Activated CD4-positive, alpha-beta T cell treated with anti-CD3 and anti-CD28 coated beads, Interleukin-2, amount 10 ng/mL, durations not matched to agents 7 days and 5 days (primary cell): ENCODE measurements at places on chromosomes 2 and 18. TPM values are rescaled to one million over a fixed set of nuclear protein-coding genes. Genes with fewer than 3 reads are reported as not detected.

DNA sequence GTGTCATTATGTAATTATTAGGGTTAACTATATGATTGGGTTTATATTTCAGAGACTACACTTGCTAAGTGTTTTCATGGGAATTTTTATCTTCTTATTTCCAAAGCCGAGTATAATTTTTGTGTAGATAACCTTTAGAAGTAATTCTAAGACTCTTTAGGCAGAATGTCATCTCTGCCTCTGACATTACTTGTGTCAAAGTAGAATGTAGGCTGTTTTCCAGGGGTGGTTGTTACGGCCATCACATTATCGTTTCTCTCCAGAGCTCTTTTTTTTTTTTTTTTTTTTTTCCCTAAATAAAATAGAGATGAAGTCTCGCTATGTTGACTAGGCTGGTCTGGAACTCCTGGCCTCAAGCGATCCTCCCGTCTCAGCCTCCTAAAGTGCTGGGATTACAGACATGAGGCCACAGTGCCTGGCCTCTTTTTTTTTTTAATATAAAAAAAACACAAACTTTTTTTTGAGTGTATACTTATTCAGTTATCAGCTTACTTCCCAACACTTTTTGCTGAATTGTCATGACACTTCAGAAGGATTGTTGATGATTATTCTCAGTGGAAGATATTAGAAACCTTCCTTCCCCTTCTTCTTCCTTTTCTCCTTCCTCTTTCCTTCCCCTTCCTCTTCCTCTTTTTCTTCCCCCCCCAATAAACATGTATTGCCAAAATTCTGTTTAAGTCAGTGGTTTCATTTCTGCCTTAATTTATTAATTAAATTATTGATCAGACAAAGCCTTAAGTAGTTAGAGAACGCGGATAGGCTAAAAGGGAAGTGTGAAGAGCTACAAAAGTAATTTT, 2.3 kb downstream of the PIKFYVE start:
- no peak for DNase-seq

Gene RAB6C
- total RNA-seq, result not detected

DNA sequence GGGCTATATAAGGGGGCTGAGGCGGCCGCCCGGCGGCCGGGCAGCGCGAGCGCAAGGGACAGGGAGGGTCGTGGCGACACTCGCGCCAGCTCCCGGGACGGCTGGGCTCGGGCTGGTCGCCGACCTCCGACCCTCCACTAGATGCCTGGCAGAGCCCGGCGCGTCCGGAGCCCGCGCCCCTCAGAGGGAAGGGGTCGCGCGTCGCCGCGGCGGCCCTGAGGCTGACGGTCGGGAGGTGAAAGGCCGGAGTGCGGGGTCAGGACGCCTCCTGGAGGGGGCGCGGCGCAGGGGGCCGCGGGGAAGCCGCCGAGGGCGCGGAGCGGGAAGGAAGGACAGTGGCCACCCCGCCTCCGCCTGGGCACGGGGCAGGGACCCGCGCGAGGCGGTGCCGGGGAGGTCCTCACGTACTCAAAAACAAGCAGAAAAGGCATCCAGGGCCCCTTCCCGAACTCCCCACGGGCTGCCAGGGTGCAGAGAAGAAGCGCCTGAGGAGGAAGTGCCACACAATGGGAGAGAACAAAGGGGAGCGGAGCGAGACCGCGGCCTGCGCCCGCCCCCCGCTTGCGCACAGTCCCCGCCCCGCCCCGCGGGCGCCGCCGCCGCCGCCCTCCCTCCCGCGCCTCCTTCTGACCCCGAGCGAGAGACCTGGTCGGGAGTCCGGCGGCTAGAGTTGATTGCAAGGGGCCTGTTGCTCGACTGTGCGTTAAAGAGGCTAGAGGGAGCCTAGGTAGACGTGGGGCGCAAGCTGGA, 776 bp upstream of the KLF7 start:
- peak; percentile 73 for DNase-seq

GRCh38 chr2:238939521-238940403, 91.9 kb downstream of the TWIST2 start:
- DNase-seq, result no peak

- DNase-seq, result no peak
These were observed 4.3 kb upstream of the CHRNA1 start for GRCh38 chr2:174768557-174768956.

Gene IL18RAP
- total RNA-seq, result 3.8 TPM

DNA sequence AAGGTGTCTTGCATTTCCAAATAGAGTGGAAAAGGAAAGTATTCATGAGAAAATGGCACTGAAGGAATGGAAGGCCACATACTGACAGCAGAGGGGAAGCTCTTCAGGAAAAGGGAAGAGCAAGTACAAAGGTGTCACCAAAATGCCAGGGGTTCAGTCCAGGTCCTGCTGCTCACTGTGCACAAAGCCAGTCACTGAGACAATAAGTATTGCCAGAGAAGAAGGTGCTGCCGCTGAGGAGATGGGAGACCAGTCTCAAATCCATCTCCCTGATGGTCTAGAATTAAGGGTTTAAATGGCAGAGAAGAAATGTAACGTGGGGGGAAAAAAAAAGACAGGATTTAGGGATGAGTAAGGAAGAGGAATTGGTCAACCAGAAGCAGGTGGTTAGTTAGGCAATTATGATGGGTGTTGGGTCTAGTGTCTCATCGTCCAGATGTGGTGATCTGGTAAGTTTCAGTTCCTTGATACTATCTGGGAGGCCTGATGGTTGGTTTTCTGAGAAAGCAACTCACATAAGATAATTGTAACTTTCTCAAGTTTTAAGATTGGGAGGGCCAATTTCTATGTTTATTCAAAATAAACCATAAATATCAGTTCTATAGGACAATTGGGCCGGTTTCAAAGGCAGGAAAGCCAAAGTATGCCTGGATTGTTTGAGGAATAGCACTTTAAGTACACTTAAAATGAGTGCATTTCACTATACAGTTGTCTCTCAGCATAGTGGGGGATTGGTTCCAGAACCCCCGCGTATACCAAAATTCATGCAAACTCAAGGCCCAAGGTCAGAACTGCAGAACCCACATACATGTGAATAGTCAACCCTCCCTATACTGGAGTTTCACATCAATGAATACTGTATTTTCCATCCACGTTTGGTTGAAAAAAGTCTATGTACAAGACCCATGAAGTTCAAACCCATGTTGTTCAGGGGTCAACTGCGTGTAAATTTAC, 109.1 kb upstream of the DNAJC10 start:
- DNase-seq, result no peak

- DNase-seq, result no peak
These were observed 99.8 kb downstream of the SH3BP4 start for GRCh38 chr2:235051436-235052260.

Gene GGCX
- 22.8 TPM for total RNA-seq

DNA sequence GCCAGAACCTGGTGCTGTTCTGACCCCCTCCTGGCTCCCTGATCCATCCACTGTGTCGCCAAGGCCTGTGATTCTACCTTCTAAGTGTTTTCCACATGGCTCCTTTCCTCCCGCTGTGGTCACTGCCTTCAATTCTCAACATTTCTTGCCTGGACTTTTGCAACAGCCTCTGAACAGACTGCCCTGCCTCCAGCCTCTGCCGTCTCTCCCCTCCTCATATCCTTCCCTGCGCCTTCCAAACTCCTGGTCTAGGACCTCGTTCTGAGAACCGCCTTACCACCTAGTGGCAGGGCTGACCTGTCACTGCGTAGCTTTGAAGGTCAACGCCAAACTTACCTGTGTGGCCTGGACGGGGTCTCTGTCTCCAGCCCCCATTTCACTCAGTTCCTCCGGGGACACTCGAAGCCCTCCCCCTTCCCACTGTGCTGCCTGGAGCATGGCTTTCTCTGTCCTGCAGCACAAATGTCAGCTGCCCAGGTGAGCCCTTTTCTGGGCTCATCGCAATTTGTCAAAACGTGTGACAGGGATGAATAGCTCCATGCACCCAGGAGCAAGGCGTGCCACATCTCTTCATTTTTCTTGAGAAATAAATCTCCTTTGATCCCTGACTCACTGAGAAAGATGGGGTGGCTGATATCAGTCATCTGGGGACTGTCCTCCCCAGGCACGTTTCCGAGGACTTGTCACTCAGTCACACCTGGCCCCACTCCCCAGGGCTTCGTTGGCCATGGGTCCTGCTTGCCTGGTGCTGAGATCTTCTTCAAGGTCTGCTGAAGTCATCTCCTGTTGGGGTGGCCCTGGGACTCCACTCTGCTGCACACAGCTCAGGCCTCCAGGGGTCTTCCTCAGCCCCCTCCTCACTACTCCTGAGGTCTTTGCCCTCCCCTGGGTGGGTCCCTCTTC, 46.7 kb downstream of the LDLRAD4 start:
- no peak for DNase-seq

DNA sequence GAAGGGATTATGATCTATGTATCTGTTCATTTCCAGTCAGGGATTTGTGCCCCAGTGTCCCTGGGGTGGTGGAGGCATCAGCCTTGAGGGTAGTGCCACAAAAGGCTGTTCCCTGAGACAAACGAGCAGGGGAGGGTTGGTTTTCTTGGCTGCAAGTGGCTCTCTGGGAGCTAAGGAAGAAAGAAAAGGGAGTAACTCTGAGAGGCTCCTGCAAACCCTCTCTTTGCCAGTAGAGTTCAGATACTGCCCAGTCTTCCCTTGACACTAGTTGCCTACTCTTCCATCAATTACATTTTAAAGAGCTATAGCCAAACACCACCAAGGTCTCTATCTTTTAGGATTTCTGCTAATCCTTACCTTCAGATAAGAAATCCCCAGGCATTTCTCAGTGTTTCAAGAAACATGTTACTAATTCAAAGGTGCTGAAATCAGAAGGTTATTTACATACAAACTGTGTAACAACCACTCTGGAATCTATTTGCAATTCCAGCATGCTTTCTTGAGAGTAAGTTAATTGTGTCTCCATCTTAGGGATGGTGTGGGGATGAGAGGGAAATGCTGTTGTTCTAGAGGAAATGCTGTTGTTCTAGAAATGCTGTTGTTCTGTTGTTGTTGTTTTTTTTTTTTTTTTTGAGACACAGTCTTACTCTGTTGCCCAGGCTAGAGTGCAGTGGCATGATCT, 18.7 kb upstream of the KCTD1 start:
- no peak for DNase-seq

Gene AQP4
- not detected for total RNA-seq

Gene MOGAT1
- not detected for total RNA-seq

DNA sequence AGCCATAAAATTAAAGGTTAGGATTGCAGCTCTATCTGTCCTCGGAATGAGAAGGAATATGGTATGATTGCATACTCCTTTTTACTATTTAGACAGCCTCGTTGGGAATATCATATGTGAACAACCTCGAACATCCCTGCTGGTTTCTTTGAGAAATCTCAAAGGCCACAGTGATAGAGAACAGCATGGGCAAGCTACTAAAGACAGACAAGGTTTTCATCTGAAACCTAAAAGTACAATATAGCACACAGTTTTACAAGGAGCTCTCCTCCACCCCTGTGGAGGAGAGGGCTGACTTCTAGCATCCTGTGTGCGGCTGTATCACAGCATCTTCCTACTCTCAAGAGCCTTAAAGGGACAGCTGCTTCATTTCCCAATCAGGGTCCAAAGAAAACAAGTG, 104.3 kb downstream of the VWC2L start:
- DNase-seq, result no peak

DNA sequence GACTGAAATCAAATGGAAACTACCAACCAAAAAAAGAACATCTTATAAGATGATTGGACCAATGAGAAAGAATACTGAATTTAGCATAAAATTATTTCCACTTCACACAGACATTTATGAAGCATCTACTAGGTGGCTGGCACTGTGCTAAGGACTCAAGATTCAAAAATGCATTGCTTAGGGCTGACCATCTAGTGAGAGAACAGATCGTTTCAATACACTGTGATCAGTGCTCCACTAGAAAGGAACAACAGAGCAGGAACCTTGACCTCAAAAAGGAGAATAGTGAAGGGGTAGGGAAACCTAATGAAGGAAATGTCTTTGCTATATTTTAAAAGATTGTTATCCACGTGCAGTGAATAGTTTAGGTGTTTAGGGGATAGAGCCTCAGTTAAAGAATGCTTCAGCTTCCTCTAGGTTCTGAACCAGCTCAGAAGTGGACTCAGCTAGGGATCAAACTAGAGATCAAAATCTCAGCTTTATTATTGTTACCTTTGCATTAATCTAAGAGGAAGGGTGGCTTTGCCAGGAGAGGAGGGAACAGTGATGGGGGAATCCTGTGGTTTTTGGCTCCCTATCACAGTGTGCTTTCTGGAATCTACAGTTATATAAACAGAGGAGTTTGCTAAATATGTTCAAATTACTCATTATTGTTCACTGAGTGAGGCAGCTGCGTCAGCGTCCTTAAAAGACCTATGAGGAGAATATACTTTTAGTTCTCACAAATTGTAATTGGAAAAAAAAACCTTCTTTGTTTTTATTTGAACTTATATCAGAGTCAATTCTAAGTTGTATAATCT, 16.2 kb upstream of the BBS5 start:
- no peak for DNase-seq

- DNase-seq, result peak; percentile 74
These were observed 1.1 kb upstream of the SLC14A1 start for GRCh38 chr18:45722899-45723298.

Gene DLX2
- total RNA-seq, result not detected

DNA sequence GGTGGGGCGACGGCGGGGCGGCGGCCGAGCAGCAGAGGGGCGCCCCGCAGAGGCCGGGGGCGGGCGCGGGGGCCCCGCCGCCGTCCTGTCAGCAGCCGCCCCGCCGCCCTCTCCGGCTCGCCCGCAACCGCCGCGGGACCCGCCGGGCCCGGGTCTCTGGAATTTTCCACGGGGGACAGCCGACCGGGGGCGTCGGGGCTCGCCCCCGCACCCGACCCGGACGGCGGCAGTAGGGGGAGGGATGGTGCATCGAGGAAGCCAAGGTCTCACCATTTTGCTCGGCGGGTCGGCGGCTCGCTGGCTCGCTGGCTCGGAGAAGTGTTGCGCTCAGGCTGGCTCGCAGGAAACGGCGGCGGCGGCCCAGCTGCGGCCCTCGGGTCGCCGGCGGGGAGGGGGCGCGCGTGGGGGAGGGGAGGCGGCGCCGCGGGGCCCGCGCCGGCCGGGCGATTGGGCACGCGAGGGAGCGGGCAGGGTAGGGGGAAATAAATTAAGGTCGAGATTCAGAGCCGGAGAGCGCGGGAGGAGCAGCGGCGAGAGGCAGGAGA, 405 bp downstream of the PPP3R1 start:
- DNase-seq, result peak; percentile 42

DNA sequence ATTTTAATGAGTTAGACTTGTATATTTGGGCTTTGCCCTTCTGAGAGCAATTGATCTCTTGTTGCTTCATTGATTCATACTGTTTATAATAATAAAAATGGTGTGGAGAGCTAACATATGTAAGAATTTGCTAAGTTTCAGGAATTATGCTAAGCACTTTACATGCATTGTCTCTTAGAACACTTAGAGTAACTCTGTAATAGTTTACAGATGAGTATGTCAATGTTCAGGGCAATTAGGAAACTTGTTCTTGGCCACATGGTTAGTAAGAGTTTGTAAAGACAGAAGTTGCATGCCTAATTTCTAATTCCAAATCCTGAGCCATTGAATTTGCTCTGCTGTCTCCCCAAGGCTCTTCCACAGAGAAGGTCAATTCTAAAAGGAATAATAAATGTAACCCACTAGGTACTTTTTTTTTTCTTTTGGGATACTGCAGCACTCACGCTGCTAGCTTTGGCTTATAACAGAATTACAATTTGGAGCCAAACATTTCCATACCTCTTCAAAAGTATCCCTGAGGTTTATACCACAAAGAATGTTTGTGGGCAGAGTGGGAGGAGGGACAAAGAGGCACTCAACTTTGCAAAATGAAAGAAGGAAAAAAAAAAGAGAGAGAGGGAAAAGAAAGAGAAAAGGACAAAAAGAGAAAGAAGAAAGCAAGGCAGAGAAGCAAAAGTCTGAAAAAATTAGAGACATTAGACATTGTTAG, 232.4 kb downstream of the CALCRL start:
- DNase-seq, result no peak
